NCI-H1105 (cell line): ENCODE measurements at places on chromosomes 3 and 15.

DNA sequence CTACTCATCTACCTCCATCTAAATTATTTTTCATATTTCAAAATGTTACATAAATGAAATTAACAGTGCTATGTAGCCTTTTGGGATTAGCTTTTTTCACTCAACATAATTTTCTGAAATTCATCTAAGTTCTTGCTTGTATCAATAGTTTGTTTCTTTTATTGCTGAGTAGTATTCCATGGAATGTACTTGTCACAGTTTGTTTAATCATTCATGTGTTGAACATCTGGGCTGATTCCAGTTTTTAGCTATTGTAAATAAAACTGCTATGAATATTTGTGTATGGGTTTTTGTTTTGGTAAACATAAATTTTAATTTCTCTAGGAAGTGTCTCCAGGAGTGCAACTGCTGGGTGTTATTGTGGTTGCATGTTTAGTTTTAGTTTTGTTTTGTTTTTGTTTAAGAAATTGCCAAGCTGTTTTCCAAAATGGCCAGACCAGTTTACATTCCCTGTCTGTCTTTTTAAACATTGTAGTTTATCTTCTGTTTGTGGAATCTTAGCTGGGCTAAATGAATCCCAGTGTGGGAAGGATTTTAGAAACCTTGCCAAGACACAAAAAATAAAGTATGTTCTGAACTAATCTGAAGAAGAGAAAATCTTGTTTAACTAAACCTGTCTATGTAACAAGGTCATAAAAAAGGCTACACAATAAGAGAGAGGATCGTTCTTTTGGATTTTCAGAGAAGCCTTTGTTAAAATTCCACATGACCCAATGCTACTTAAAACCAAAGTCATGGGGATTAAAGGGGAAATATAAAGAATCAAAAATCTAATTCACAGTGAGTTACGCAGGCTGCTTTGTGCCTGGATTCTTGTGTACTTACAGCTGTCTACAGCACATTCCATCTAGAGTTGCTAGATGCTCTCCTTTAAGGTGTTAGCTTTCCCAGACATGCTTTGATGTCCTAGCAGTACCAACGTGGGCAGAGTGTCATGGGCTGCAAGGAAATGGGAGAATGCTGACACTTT, 129.2 kb upstream of the SUCLG2 start:
- DNase-seq = no peak

- no peak for DNase-seq
Observed at GRCh38 chr3:24538891-24539290, 44.2 kb upstream of the THRB start.

- DNase-seq = no peak
Observed at GRCh38 chr15:32869776-32870175, 152.0 kb downstream of the GREM1 start.

DNA sequence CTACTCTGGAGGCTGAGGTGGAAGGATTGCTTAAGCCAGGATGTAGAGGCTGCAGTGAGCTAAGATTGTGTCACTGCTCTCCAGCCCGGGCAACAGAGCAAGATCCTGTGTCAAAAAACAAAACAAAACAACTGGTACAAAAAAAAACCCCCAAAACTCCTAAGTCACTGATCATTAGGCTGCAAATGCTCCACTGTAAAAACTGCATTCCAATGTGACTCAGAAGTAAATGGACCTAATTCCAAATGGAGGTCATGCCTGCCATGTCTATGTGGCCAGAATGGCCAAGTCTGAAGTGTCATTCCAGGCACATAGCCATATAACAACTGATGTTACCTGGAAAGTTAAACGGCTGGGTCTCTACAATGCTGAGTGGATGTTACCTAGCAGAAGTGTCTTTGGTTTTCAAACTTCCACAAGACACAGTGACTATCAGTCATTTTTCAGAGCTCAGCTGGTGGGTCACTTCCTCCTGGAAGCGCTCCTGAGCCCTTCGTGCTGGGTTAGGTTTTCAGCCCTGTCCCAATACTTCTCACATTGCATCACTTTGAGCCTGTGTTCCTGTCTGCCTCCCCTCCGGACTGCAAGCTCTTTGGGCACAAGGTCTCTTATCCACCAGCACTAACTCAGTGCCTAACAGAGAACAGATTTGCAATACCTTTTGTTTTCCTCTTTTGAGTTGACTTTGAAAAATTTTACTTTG, 10.6 kb downstream of the FSTL1 start:
- DNase-seq = no peak

DNA sequence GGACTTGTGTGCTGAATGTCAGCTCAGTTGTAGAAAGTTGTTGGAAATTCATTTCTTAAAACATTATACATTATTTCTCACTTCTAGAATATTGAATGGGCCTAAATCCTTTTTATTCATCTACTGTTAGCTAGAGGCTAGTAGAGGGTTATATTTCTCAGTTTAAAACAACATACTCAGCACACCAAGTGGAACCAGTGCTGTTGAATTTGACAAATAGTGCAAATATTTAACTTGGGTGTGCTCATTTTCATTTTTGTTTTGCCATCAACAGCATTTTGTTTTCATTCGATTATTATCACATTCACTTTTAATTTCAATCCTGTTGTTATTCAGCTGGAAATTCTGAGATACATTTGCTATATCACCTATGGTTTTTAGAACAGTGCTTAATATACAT, 269.4 kb upstream of the PEX5L start:
- no peak for DNase-seq

DNA sequence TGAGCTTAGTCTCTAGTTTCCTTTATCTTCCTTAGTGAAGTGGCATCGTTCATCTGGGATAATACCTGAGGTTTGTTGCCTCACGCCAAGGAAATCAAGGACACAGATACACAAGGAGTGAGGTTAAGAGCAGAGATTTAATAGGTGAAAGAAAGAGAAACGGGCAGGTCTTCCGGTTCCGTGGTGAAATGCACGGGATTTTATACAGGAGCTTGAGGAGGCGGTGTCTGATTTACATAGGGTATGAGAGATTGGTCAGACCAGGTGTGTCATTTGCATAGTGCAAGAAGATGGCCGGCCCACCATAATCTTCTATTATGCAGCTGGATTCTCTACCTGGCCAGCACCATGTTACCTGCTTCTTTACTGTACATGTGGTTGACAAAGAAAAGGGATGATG, 17.2 kb downstream of the ARRDC4 start:
- no peak for DNase-seq

- no peak for DNase-seq
Observed at GRCh38 chr3:11555211-11555782, 88.4 kb downstream of the VGLL4 start.

DNA sequence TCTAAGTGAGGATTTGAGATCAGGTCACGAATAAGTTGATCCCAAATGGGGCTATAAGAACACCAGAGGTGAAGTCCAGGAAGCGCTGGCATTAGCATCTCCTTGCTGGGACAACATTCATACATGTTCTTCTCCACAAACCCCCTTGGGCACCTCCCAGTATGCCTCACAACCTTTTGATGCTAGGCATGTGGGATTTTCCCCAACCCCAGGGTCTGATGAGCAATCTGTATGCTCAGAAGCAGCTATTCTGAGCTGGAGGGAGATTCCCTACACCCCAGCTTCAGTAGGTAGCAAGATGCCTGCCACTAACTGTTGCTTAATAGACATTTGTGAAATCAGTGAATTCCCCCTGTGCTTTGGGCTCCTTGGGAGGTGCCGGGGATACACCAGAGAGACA, 32.2 kb downstream of the SLC6A11 start:
- no peak for DNase-seq

GRCh38 chr3:140034058-140034457, 99.1 kb downstream of the CLSTN2 start:
- no peak for DNase-seq

- DNase-seq = peak; percentile 49
Observed at GRCh38 chr3:119469418-119470189, 841 bp downstream of the POGLUT1 start.

GRCh38 chr15:33584797-33585196, 274.0 kb downstream of the RYR3 start:
- DNase-seq = no peak

- DNase-seq = no peak
Observed at GRCh38 chr15:47794252-47794914, 77.1 kb downstream of the SEMA6D start.

- no peak for DNase-seq
Observed at GRCh38 chr3:53628536-53629401, 134.4 kb downstream of the CACNA1D start.

DNA sequence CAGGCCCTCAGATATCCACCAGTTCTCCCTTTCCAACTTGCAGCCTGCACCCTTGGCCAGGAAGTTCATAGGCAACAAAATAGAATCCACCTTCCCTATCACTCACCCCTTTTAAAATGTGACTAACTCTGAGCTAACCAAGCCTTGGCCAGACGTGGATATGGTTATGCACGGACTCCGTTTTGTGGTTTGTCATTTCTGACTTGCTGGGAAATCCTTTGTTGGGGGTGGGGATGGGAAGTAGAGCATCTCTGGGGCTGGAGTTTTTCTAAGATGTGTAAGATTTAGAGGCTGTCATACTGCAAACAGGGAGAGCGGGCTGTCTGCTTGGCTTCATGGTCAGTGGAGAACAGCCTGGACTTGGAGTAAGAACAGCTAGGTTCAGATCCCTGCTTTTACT, 62.6 kb downstream of the SMAD3 start:
- no peak for DNase-seq

- no peak for DNase-seq
Observed at GRCh38 chr3:188889054-188889491, 282.7 kb upstream of the TPRG1 start.

DNA sequence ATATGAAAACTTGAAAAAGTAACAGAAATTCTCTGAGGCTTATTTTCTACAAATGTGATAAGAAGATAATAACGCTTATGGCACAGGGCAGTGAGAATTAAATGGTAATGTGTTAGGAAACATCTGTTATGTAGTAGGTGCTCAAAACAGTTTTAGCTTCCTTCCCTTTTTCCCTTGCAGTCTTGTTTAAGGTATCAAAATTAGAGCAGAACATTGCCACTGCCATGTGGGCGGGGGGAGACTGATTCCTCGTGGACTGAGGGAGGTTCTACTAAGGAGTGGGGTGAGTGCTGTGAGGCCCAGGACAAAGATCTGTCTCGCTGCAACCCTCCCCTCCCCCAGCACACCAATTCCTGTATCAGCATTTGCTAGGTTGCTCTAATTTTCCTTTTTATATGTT, 702.4 kb downstream of the TUSC7 start:
- DNase-seq = no peak

GRCh38 chr15:60070838-60071493, 66.9 kb downstream of the FOXB1 start:
- DNase-seq = no peak

GRCh38 chr15:46232471-46232870, 597.6 kb downstream of the SQOR start:
- no peak for DNase-seq

GRCh38 chr15:29904757-29905417, 82.6 kb upstream of the TJP1 start:
- no peak for DNase-seq

DNA sequence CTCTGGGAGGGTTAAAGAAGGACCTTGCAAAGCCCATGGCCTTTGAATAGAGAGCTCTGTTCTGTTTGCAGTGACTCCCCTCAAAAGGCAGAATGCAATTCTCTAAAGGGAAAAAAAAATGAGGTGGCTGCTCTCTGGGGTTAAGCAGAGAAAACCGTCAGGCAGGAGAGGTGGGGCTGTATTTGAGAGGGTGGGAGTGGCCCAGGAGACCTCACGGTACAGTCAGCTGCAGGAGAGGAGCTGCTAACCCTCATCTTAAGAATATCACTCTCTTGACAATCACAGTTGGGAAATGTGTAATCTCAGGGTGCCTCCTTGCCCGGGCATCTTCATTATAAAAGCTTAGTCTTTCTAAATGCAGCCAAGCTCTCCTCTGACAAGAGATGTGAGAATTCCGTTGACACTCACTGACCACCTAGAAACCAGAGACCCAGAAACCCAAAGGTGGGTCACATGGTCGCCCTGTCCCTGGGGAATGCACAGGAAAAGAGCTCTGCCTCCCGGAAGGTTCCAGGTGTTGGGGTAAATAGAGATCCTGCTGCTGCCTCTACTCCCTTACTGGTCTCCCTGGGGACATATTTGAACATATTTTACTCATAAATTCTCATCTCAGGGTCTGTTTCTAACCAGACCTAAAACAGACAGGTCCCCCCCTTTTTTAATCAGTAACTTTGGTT, 159.1 kb upstream of the CTDSPL start:
- DNase-seq = no peak

GRCh38 chr3:188036375-188037194, 117.4 kb upstream of the LPP start:
- DNase-seq = no peak

GRCh38 chr15:98085003-98085639, 124.6 kb downstream of the ARRDC4 start:
- DNase-seq = peak; percentile 1

DNA sequence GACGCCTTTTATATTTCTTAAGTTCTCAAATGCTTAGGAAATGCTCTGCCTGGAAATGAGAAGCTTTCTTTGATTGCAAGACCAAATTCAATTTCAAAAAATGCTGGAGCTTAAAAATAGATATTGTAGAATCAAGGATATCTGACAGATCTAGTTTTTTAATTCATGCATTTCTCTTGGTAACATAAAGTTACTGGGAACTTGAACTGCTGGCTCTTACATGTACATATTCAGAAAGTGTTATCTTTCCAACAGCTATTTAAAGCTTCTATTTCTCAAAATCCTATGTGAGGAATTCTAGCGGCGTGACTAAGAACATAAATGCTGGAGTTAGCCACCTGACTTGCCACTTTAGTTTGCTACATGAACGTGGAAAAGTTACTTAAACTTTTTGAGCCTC, 109.3 kb downstream of the C3orf38 start:
- no peak for DNase-seq

- peak; percentile 31 for DNase-seq
Observed at GRCh38 chr3:120182613-120183511, 88.6 kb upstream of the GSK3B start.

GRCh38 chr15:45469027-45469426, 53.5 kb downstream of the SLC30A4 start:
- no peak for DNase-seq

- no peak for DNase-seq
Observed at GRCh38 chr3:126917232-126917804, 65.6 kb upstream of the PLXNA1 start.

GRCh38 chr15:67660446-67660845, 117.9 kb downstream of the MAP2K5 start:
- DNase-seq = no peak

DNA sequence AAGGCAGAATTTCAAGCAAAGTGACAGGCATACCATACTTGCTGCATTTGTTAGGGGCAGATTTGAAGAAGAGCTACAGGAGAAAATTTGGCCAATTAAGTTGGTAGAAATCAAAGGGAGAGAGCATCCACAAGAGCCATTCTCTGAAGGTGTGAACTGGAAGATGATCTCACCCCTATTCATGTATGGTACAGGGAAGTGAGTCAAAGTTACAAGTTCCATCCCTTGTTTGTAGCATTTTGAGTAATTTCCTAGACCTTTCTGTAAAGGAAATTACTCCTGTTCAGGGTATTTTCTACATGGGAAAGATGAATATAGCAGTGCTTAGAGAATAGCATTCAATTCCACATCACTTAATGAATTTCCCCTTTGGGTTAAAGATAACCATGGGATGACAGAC, 28.4 kb downstream of the TTC14 start:
- no peak for DNase-seq

DNA sequence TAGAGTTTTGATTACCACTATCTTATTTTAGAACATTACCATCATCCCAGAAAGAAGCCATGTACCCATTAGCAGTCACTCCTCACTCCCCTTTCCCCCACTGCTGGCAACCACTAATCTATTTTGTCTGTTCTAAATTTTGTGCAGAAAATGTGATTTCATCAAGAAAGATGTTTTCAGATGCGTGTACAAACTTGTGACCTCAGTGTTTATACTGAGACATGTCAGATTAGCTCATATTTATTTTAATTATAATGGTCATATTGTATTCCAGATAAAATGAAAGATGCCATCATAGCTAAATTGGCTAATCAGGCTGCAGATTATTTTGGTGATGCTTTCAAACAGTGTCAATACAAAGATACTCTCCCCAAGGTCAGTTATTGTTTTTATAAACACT, 27.8 kb downstream of the PDCD6IP start:
- no peak for DNase-seq
